ENCODE measurements at places on chromosomes 4 and X.

GRCh38 chrX:44330227-44330626 is 13.2 kb downstream of the EFHC2 start:
- DNase-seq: no peak

DNA sequence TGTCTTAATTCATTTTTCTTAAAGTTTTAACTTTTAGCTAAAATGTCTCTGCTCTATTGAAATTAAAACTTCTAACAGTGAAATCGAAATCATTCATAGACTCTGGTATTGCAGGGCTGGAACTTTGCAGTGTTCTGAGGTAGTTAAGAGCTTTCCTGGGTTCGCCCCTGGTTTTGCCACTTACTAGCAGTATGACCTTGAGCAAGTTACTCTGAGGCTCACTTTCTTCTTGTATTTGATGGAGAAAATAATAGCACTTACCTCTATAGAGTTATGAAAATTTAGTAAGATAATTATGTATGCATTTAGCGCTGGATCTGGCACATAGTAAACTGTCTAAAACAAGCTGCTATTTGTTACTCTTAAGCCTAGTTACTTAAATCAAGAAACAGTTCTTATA is 1.7 kb downstream of the SLAIN2 start:
- DNase-seq: no peak

GRCh38 chrX:9647431-9647830 is 118.2 kb downstream of the GPR143 start:
- DNase-seq: peak; percentile 47

- no peak for DNase-seq
These were observed 1161.4 kb upstream of the PCDH7 start for GRCh38 chr4:29558789-29559188.

GRCh38 chr4:186885289-186885688 is 161.6 kb upstream of the FAT1 start:
- no peak for DNase-seq

DNA sequence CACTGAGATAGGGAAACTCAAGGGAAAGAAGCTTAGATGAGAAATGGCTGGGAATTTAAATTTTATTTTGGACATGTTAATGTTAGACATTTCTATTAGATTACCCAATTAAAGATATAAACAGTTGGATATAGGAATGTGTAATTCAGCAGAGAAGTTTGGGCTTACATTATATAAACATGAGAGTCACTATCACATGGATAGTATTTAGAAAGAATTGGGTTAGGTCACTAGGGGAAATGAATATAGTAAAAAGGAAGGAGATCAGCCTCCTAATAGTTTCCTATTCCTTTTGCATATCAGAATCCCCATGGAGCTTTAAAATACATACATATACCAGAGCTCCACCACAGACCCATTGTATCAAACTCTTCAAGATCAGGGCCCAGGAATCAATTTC is 19.6 kb upstream of the CXCL5 start:
- no peak for DNase-seq

- DNase-seq: no peak
These were observed 560.4 kb downstream of the GRXCR1 start for GRCh38 chr4:43452948-43453347.

- no peak for DNase-seq
These were observed 1.5 kb upstream of the ARHGAP4 start for GRCh38 chrX:153927672-153927921.

DNA sequence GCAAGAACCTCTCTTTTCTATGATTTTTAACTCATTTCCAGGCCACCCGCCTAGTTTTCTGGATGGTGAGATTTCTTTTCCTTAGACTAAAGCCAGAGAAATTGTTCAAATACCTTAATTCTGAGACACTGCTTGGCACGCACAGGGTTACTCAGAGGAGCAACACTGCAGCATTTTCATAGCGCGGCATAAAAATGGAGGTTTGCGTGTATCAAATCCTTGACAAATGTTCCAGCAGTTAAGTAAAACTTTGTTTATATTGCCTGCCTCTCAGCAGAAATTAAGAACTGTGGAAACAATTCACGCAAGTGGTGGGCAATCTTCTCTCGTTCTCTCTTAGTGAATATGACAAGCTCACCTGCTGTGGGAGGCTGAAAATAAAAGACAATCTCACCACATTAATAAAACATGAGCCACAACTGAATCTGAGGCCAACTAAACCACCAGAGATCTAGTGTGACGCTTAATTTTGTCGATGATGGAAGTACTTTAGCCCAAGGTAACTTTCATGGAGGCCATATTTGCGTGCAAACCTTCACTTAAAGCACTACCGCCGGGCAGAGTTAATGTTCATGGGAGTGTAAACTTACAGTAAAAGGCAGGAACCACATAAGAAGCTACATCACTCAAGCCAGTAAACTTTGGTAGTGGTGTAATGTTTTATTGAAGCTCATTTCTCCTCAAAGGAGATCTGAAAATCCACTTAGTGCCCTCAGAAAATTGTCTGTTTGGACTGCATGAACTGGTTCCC is 894.8 kb upstream of the EPHA5 start:
- peak; percentile 49 for DNase-seq

DNA sequence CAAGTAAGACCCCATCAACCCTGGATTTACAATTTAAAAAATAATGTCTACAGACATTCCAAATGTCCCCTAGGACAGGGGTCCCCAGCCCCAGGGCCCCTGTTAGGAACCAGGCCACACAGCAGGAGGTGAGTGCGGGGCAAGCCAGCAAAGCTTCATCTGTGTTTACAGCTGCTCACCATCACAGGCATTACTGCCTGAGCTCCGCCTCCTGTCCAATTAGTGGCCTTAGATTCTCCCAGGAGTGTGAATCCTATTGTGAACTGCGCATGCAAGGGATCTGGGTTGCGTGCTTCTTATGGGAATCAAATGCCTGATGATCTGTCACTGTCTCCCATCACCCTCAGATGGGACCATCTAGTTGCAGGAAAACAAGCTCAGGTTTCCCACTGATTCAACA is 146.1 kb downstream of the ATP10D start:
- DNase-seq: no peak

DNA sequence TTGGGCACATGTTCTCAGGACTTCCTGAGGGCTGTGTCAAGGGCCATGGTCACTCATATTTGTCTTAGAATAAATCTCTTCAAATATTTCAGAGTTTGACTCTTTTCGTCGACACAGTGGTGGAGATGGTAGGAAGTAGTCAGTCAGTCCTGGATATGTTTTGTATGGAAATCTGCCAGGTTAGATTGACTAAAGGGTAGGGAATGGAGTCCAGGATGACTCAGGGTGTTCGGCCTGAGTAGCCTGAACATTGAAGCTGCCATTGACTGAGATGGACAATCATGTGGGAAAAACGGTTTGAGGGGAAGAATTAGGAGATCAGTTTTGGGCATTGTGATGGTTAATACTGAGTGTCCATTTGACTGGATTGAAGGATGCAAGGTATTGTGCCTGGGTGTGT is 177.1 kb upstream of the CENPE start:
- no peak for DNase-seq

- no peak for DNase-seq
These were observed 139.7 kb downstream of the RBM47 start for GRCh38 chr4:40489961-40490360.

GRCh38 chrX:9430346-9430921 is 34.4 kb upstream of the TBL1X start:
- no peak for DNase-seq

DNA sequence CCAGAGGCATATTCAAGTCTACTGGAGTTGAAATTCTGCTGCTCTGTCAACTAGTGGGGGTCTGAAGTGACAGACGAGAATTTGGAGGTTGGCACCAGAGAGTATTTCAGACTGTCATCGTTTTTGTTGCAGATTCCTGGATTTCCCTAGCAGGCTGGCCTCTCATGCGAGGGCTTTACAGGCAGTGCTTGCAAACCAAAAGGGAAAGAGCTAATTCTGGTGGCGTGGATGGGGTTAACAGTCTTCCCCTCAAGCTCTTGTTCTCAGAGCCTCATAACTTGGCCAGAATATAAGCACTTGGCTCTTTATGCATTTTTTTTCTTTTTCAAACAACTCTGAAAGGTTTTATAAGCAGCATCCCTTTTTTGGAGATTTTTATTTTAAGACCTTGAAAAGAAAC is at the start of gene SPARCL1:
TSS of gene SPARCL1 (minus strand) at position 190 of the 400 bp plus-strand sequence. CDS start 29,802 bp downstream, outside the sequence.
- DNase-seq: peak; percentile 82

DNA sequence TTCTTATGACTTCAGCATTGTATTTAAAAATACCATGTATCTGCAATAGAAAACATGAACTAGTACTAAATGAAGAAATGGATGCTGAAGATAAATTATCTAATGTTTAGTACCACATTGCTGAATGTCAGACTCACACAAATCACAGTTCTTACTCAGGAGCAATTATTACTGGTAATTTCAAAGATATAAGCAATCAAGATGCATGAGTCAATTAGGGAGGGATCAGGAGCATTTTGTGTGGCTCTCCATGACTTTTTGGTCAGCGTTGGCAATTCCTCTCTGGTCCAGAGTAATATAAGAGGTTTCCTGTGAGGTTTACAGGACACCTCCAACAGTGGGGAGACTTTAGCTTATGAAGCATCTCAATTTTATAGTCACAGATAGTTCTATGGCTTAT is 167.0 kb upstream of the PCDH7 start:
- no peak for DNase-seq

DNA sequence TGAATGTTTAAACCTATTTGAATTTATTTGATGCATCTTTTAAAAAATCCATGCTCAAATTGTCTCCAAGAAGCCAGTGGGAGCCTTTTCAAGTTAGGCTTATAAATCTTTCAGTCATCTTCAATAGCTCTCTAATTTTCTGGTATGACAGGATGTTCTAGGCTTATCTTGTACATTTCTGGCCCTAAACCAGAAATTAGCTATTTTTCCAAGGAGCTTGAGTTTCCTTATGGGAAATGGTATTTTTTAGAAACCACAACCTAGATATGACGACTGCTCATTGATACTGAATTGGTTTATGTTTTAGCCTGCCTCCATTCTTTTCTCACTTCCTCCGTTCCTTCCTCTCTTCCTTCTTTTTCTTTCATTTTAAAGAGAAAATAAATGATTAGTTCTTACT is 172.3 kb downstream of the SPRY1 start:
- DNase-seq: no peak

DNA sequence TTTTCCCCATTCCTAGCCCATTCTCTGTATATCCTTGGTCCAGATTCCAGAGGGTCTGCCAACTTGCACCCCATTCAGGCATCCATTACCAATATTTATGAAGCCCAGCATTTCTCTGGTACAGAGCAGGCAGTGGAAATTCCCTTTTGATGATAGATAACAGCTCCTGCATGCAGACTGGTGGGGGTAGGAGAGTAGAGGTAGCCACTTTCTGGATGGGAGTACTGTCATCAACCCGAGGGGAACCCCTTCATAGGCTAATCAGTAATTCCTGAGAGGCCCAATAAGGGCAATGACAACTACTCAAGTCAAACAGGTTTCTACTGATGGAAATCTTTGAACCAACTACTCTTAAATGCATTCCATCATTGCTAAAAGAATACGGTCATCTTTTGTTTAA is 63.7 kb downstream of the COL25A1 start:
- no peak for DNase-seq

GRCh38 chr4:57020467-57021101 is 41.9 kb downstream of the POLR2B start:
- DNase-seq: no peak

GRCh38 chr4:15333692-15334633 is 93.9 kb upstream of the C1QTNF7 start:
- peak; percentile 38 for DNase-seq

GRCh38 chrX:120727452-120727851 is 97.6 kb upstream of the C1GALT1C1 start:
- no peak for DNase-seq

DNA sequence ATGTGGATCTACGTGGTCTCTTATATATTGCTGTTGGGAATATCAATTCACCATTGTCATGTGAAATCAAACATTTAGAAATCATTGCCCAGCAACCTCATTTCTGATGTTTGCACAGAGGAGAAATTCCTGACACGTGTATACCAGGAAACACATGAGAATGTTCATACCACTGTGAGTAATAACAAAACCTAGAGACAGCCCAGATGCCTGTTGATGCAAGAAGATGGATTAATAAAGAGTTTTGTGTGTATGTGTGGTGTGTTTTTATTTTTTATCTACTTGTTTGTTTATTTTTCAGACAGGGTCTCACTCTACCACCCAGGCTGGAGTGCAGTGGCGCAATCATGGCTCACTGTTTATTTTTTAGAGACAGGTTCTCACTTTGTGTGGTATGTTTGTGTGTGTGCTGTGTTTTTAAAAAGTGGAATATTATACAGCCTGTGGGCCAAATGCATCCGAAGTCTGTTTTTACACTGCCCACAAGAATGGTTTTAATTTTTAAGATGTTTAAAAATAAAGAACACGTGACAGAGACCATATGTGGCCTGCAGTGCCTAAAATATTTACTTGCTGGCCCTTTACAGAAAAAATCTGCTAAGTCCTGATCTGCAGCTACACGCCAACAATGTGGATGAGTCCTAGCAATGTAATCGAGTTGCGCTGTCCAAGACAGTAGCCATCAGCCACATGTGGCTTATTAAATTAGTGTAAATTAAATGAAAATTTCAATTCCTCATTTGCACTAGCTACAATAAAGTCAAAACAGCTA is 39.2 kb downstream of the TXLNG start:
- no peak for DNase-seq

- no peak for DNase-seq
These were observed 278.7 kb downstream of the RCHY1 start for GRCh38 chr4:75235359-75235951.

DNA sequence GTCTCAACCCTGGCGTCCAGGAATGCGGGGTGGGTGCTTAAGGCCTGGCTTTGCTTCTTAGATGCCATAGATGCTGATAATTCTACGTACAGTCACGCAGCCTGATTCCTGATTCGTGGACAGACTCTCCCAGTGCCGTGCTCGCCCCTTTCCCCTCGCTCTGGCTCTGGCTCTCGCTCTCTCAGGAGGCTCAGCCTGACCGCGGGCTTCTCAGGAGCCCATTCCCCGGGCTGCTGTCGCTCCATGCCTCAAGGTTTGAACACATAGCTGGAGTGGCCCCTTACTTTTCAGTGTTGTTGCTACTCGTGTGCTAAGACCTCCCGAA is 59.2 kb upstream of the ZC4H2 start:
- DNase-seq: no peak

DNA sequence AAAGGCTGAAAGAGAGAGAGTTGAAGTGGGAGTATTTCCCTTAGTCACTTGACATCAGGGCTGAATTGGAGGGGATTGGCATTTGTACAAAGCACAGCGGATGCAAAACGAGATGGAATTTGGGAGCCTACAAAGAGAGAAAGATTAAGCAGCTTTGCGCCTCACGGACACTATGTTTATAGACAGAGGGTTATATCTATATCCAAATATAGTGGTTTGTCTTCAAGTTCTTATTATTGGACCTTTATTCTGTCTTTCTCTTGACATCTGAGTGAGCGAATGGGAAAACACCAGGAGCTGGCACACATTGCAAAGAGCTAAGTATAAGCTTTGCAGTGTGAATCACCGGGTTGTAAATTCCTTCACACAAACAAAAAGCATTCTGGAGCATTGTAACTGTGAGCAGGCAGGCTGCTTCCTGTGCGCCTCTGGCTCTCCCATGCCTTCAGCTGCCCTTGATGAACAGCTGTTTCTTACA is 500.2 kb downstream of the STIM2 start:
- no peak for DNase-seq
